Activated naive CD4-positive, alpha-beta T cell treated with anti-CD3 and anti-CD28 coated beads for 36 hours (primary cell): ENCODE measurements at places on chromosomes 2 and 18. TPM values are rescaled to one million over a fixed set of nuclear protein-coding genes. Genes with fewer than 3 reads are reported as not detected.

The DSG2 gene
- 0.45 TPM for total RNA-seq

The TXNDC2 gene
- not detected for total RNA-seq

The RAX gene
- total RNA-seq, result not detected

The GNAL gene
- total RNA-seq, result not detected

The TANK gene
- 48.6 TPM for total RNA-seq

The C1QL2 gene
- not detected for total RNA-seq

The CYRIA gene
- 1.2 TPM for total RNA-seq

The UGT1A8 gene
- not detected for total RNA-seq

The ANKRD30B gene
- not detected for total RNA-seq

The MYL1 gene
- total RNA-seq, result not detected

The MAP3K20 gene
- 3.7 TPM for total RNA-seq

The B3GNT7 gene
- total RNA-seq, result not detected

The AKAIN1 gene
- total RNA-seq, result not detected

The LBX2 gene
- total RNA-seq, result 0.31 TPM

The SNRNP27 gene
- total RNA-seq, result 64.6 TPM

The SPHKAP gene
- not detected for total RNA-seq

The OSR1 gene
- total RNA-seq, result not detected

The GAREM2 gene
- total RNA-seq, result 1.3 TPM

The DSG4 gene
- total RNA-seq, result not detected
